ENCODE measurements at places on chromosomes 7 and 10.

GRCh38 chr7:46810986-46811385, 770.9 kb downstream of the TNS3 start:
- DNase-seq: no peak

- peak; percentile 61 for DNase-seq
Observed at GRCh38 chr10:128103229-128103714, 23.0 kb downstream of the MKI67 start.

- no peak for DNase-seq
Observed at GRCh38 chr10:20971901-20972300, 74.8 kb upstream of the NEBL start.

GRCh38 chr7:129784783-129785684, 167.7 kb downstream of the UBE2H start:
- no peak for DNase-seq

- DNase-seq: no peak
Observed at GRCh38 chr10:107496594-107496993, 332.1 kb upstream of the SORCS1 start.

DNA sequence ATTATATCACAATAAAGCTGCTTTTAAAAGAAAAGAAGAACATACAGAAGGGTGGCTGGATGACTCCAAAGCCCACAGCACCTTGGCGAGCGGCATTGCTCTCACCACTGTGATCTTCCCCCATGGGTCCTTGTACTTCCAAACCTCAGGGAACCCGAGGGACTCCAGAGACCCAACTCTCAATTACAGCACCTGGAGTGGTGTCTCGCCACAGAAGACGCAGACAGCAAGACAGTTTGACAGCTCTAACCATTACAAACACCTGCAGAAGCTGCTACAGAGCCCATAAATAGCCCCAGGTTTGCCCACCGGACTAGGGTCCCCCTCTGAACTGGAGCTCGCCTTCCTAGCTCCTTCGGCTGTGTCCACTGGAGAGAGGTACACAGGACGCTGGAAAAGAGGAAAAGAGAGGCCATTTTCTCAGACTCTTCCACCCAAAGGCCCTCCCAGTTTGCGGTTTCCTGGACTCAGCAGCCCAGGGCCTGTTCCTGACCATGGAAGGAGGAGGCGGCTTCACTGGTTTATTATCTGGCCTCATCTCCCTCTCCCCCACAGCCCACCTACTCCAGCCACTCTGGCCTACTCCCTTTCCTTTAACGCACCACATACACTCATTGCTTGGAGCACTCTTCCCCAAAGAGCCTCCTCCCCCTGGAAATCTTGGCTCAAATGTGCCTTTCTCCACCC, 1.9 kb downstream of the PIK3AP1 start:
- no peak for DNase-seq

DNA sequence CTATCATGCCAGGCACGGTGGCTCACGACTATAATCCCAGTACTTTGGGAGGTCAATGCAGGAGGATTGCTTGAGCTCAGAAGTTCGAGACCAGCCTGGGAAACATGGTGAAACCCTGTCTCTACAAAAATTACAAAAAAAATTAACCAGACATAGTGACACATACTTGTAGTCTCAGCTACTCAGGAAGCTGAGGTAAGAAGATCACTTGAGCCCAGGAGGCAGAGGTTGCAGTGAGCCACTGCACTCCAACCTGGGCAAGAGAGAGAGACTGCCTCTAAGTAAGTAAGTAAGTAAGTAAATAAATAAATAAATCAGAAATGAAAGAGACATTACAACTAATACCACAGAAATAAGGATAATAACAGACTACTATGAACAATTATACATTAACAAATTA, 36.2 kb downstream of the PDLIM1 start:
- no peak for DNase-seq

GRCh38 chr10:2094171-2094570, 356.8 kb upstream of the ADARB2 start:
- DNase-seq: no peak

GRCh38 chr10:66717231-66717981, 208.4 kb upstream of the LRRTM3 start:
- DNase-seq: no peak

DNA sequence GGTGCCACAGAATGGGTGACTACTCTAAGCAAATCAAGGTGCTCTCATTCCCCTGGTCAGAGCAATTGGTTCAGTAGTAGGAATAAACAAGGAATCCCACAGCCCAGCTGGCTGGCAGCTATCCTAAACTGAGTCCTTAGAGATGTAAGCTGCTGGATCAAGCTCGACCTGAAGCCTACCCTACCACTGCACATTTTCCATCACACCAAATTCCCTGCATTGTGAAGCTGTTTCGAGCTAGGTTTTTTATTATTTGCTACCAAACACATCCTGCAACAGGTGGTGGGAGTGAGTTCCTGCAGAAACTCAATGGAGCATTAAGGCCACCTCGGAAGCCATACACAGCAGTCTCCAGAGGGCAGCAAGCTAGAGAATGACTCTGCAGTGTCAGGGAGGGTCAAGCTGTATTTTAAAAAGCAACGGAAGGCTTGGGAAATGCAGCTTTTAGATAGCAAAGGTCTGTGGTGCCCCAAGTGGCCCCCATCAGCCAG, 33.7 kb upstream of the TNRC18 start:
- DNase-seq: no peak

- no peak for DNase-seq
Observed at GRCh38 chr10:86647773-86648703, 6.3 kb upstream of the OPN4 start.

- DNase-seq: no peak
Observed at GRCh38 chr10:71074176-71074755, 138.1 kb upstream of the UNC5B start.

- DNase-seq: no peak
Observed at GRCh38 chr10:5106553-5106952, 12.3 kb downstream of the AKR1C3 start.

- no peak for DNase-seq
Observed at GRCh38 chr10:99888622-99889021, 106.2 kb downstream of the ABCC2 start.

- peak; percentile 85 for DNase-seq
Observed at GRCh38 chr7:2477447-2478398, 1.5 kb upstream of the GRIFIN start.

- DNase-seq: no peak
Observed at GRCh38 chr7:64618785-64619456, 47.0 kb upstream of the ZNF107 start.

DNA sequence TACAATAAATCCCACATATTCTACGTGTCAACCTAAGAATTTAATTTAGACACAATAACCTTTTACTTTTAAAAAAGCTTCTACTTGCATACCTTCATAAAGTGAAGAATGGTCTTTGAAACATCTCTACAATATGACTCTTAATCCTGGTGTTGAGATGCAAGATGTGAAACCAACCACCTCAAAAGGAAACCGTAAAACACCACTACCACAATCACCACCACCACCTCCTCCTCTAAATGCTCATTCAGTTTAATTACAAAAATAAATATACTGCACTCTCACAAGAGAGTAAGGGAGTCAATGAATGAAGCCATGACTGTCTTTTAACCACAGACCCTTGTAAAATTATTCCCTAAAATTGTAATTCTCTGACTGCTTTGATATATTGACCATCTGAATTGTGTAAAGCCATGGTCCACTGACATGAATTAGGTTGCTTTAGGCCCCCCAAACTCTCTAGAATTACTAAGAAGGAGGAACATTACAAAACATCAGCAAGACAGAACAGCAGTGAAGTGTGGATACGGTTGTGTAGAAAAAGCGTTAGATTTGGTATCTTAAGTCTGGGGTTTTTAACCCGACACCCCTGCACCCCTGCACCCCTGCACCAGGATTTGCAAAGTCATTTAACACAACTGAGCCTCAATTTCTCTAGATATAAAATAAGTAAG, 171.4 kb downstream of the SFMBT2 start:
- DNase-seq: no peak

DNA sequence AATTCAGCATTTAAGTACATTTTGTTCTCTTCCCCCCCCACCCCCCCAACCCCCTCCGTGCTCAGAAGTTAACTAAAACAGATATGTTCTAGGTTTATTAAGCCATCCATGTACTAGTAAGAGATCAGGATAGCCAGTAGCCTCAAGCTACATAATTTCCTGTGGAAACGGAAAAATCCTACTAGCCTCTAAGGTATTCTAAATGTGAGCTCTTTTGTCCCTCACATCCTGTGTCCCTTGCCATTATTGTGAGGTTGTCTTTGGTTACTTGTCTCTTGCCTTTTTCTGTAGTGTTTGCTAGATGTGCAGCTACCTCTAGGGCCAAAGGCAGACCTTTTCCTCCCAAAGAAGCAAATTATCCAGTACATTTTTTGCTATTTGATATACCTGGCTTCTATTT, 92.1 kb downstream of the BTRC start:
- DNase-seq: no peak

DNA sequence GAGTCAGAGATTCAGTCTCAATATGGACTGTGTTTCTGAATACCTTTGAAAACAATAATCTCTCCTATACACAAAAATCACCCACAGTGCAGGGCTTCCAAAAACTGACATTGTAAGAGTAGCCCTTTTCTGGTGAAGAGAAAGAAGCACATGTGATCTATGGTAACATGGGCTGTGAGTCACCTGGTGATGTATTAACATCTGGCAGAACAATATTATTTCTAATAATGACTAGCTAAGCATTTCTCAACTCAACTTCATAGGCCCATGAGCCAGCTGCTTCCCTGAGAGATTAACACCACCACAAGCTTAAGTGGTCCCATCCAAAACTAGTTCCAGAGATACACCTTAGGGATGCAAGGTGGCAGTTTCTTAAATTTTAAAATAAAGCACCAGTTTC, 331.0 kb upstream of the NRP1 start:
- DNase-seq: no peak

- DNase-seq: no peak
Observed at GRCh38 chr10:60914690-60915141, 29.3 kb downstream of the RHOBTB1 start.

- no peak for DNase-seq
Observed at GRCh38 chr7:50733552-50733951, 49.1 kb downstream of the GRB10 start.

DNA sequence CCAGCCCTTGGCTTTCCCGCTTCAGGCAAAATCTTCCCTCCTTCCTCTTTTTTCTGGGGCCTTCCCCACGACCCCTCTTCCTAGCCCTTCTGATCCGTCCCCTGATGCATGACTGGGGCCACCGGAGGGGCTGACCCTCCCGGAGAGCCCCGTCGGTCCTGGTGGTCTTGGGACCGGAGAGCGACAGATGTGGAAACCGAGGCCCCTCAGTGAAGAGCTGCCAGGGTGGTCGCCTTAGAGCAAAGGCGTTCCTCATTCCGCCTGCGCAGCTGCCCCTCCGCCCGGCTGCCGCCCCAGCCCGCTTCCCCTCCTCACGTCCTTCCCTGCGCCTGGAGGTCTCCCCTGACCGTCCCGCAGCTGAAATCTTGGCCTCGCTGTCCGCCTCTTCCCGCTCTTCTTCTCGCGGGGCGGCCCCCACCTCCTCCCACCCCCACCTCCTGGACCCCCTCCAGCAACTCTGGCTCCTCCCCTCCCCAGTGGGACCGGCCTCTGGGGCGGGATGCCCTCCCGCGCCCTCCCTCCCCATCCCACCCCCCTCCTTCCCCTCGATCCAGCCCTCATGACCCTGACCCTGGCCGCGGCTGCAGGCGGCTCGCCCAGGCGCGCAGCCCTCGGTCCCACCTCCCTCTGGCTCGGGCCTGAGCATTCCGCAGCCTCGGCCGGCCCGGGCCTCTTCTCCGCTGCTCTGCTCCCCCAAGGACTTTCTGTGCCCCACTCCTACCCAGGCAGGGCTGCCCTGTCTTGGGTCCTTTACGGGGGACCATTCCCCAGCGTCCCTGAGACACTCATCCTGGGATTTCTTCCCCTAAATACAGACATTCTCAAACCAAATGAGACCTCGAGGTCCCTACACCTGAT, at the start of gene RARRES2:
Gene RARRES2 (minus strand): TSS at position 367 of the 858 bp plus-strand sequence. CDS start 1,020 bp downstream, outside the sequence.
- no peak for DNase-seq

GRCh38 chr10:130337696-130338635, 201.8 kb downstream of the GLRX3 start:
- DNase-seq: peak; percentile 42

DNA sequence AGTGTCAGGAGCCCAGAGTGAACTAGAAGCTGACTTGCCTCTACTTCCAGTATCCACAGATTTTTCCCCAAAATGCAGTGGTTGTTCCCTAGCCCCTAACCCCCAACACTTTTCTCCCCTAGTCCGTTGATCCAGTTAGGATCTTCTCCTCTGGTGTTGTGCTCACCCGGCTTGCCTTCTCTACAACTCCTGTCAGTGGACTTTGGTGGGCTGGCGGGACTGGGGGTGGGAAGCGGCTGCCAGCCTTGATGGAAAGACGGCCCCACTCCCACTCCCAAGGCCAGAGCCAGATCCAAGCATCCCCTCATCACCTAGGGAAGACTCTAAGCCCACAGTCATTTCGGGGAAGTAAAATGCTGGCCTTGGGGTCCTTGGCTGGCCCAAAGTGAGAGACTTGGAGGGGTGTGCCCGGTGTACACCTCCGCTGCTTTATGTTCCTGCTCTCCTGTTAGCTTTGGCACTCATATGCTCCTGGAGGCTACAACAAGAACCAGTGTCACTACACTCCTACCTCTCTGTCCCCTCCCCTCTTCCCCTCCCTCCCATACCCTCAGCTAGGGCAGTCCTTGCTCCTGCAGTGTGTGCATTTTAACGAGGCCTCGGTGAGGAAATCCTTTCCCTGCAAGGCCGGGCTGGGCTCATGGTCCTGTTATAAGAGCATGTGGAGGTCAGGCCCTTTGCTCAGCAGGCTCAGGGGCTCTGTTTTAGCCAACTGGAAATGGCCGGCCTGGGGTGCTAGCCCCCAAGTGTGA, 930 bp upstream of the HOXA10 start:
- DNase-seq: peak; percentile 50

DNA sequence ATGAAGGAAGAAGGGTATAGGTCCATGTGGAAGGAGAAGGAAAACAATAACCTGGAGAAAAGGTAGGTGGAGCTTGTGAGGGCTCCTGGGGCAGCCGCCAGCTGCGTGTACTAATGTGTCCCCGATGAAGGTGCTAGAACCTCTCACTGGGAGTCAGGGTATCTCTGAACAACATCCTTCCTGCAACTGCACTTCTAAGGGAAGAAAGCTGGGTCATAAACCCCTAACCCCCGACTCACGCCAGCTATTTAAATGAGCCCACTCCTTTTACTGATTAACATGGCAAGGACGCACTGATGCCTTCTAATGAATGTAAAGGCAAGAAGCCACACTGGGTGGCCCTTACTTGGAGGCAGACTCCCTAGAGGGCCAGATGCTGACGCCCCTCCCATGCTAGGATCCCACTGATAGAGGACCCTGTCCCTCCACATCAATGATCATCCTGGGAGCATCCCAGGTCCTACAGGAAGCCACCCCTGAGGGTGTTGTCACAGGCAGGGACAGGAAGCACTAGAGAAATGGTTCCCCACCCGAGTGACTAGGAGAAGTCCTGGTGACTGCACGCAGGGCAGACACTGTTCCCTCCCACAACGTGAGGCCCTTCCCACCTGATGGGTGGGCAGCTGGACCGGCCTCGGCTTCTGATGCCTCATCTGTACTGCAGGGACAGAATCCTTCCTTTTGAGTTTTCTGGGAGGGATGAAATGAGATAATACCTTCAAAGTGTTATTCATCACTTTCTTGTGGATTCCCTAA, 20.4 kb downstream of the JCAD start:
- no peak for DNase-seq

DNA sequence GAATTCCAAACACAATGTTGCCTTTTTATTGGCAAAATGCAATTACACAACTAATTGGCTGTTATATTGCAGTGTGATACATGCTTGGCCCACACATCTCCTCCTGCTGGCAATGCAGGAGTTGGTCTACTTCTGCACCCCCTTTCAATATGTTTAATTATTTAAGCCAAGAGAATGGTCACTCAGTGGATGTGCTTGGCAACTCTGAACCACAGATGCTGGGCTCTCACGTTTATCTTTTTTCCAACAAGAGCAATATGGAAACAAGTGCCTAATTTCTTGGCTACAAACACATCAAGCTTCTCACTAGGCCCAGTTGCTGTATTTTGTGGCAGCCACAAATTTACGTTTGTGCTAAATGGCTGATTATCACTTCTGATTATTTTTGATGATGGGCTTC, 1149.2 kb upstream of the CELF2 start:
- DNase-seq: no peak

Measured in activated CD8-positive, alpha-beta memory T cell treated with anti-CD3 and anti-CD28 coated beads for 24 hours (primary cell).